ENCODE measurements at places on chromosomes 12 and 14.

DNA sequence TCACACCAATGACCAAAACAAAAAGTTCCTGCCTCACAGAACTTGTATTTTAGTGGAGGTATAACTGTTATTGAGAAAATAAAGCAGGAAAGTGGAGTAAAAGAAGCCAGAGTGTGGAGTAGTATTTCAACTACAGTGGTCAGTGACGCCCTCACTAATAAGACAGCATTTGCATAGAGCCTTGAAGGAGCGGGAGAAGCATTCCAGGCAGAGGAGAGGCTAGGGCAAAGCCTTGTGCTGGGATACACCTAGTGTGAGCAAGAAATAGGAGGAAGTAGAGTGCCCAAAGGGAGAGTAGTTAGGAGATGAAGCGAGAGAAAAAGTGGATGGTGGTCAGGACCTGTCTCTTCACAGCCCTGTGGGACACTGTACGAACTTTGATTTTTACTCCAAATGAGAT is 107.8 kb downstream of the CRACR2A start:
- DNase-seq: no peak

GRCh38 chr14:51228391-51228790 is 11.7 kb upstream of the TMX1 start:
- no peak for DNase-seq

- DNase-seq: no peak
Measured at GRCh38 chr12:8596561-8596960, 16.1 kb downstream of the AICDA start.

GRCh38 chr14:58969951-58970751 is 218.3 kb upstream of the DAAM1 start:
- DNase-seq: no peak

GRCh38 chr12:94244165-94245133 is 96.1 kb downstream of the PLXNC1 start:
- no peak for DNase-seq

GRCh38 chr12:117860111-117860510 is 108.7 kb downstream of the KSR2 start:
- no peak for DNase-seq

DNA sequence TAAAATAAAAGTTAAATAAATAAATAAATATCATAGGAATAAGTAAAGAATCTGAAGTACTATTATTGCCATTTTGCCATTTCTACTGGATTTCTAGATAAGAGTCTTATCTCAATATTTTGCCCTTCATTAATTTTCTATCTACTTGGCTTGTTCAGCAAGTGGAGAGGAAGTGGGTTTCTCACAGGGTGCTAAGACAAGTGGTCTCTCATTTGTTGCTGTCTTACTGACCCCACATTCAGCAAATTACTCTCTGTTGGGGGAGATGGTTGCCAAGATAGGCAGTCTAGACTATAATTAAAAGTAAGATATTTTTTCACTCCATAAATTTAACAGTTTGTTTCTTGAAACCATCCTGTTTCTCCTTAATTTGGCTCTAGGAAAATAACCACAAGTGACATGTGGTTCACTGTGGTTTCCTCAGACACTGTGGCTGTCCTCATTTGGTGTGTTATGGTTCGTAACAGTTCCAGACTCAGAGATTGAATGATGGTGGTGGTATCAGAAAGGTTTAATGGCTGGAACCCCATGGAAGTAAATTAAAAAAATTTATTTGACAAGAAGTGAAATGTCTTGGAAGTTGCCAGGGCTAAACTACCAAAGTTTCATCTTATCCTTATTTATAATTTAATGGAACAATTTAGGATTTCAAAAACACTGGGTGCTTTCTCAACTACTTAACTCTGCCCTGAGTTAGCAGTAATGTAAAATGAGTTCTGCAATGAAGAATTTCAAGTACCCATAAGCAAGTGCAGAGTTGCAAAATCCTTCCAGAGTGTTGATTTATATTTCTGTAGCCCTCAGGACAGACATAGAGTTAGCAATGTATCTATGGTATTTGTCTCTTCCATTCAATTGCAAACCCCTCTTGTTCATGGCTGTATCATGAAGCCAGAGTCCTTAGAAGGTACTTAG is 214.8 kb downstream of the MSRB3 start:
- DNase-seq: no peak

Measured in large intestine (tissue), 12 donors.